ENCODE measurements at places on chromosomes 16 and 17.

DNA sequence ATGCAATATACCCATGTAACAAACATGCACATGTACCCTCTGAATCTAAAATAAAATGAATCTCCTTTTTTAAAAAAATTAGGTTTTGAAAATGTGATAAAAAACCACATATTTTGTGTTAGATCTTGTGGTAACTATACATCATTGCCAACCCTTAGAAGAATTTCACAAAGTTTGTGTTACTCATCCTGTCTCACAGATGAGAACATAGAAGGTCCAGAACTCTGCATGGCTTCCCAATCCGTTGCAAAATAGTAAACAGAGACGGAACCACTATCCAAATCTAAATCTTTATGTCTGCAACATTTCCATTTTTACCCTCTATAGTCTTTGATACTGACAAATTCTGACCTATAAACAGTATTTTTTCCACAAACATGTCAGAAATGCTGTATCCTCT lies 759.9 kb downstream of the KCNJ2 start:
- no peak for DNase-seq

DNA sequence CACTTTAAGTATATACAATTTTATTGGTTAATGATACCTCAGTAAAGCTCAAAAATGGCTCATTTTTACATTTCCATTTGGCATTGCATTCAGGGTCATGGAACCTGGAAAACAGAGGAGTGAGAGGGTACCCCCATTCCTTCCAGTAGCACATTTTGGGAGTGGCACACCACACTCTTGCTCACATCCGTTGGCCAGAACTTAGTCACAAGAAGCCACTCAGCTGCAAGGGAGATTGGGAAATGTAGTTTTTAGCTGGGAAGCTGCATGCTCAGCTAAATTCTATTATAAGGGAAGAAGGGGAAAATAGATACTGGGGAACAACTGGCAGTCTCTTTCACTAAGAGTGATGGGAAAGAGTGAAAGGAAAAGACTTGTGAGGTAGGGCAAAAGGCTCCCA lies 102.5 kb upstream of the TMEM97 start:
- DNase-seq, result no peak

DNA sequence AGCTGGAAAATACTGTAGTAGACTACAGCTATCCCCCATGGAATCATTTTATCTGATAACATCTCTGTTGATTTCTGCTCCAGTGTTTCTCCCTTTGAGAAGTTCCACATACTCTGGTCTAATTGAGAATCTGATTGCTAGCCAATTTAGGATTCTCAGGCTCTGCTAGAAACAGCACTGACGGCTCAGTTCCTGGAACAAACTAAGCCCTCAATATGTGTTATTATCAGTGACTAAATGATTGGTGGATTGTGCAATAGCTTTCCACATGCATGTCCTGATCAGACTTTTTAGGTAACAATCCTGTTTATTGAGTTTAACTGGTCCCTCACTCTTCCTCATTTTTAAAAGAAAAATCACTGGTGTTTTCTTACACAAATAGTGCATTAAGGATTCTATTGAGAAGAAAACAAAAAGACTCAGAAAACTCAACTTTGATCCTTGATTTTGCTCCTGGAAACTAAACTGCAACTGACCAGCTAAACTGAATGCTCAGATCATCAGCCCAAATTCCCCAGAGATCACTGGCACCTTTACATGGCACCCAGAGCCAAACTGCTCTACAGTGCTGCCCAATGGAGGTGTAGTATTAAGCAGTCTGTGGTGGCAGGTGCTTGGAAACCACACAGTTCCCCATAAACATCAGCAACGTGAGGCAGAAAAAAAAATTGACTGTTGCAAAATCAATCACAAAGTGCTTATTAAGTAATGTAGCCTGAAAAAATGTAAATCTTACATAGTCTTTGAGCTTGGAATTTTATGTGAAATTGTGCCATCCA lies 423.7 kb downstream of the TOX3 start:
- DNase-seq, result no peak

DNA sequence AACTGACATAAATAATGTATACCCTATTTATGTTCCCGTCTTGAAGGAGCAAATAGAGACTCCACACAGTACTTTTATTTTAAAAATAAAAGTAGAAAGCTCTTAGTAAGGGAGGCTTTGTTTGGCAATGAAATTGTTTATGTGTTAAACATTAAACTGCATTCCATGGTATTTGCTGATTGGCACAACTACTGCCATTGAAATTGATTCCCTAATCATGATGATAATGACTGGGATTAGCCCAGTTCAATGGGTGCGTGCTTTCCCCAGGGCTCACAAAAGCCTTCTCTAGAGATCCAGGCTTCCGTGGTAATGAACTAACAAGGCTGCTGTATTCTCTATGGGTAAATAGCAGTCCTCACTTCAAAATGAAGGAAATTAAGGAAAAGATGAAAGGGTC lies 67.5 kb downstream of the GPRC5B start:
- no peak for DNase-seq

DNA sequence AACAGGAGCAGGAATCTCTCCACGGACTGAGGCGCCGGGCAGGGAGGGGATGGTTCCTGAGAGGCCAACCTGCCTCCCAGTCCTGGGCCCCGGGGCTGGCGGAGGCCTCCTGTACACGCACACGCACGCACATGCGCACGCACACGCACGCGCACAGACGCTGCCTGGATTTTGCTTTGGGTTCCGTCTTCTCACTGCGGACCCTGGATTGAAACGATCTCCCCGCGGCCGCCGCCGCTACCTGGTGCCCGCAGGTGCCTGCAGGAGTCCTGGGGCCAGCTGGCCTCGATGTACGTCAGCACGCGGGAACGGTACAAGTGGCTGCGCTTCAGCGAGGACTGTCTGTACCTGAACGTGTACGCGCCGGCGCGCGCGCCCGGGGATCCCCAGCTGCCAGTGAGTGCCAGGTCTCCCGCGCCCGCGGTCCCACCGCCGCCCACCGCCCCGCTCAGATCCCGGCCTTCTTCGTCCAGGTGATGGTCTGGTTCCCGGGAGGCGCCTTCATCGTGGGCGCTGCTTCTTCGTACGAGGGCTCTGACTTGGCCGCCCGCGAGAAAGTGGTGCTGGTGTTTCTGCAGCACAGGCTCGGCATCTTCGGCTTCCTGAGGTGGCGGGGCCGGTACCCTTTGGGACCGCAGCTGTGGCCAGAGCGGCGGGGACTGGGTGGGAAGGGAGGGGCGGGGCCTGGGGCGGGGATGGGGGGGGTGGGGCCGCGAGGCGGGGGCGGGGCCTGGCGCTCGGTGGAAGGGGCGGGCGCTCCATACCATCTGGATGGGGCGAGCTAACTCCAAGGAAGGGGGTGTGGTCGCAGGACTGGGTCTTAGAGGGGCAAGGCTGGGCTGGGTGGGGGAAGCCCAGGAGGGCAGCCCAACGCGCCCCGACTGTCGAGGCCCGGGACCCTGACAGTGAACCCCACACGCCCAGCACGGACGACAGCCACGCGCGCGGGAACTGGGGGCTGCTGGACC lies 12.3 kb downstream of the CES4A start:
- peak; percentile 76 for DNase-seq

- DNase-seq, result no peak
These were observed 85.2 kb downstream of the C16orf78 start for GRCh38 chr16:49458656-49459445.

GRCh38 chr17:79563237-79564013 lies 47.4 kb downstream of the RBFOX3 start:
- DNase-seq, result no peak

- DNase-seq, result no peak
These were observed 29.4 kb downstream of the COPRS start for GRCh38 chr17:31829649-31830048.

- DNase-seq, result peak; percentile 19
These were observed 295.7 kb upstream of the FOXF1 start for GRCh38 chr16:86214326-86215232.

DNA sequence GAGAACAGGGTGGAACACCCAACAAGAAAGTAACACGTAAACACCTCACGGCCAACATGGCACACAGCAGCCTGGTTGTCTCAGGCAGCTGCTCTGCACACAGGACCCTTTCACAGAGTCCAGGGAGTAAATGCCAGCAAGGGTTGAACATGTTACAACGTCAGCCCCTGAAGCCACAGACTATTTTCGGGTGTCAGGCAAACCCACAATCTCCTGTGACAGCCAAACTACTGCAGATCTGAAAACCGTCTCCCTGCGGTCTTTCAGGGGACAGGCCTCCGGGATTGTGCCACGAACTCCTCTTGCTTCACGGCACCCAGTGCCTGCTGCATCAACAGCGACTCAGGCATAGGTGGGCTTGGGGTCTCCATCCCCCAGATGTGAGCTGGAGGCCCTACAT lies 127.7 kb downstream of the XYLT1 start:
- no peak for DNase-seq

GRCh38 chr17:75228305-75228704 lies 22.8 kb downstream of the NUP85 start:
- no peak for DNase-seq

- no peak for DNase-seq
These were observed 370.0 kb downstream of the HS3ST3B1 start for GRCh38 chr17:14670861-14671260.
